ENCODE measurements at places on chromosomes 6 and 20.

DNA sequence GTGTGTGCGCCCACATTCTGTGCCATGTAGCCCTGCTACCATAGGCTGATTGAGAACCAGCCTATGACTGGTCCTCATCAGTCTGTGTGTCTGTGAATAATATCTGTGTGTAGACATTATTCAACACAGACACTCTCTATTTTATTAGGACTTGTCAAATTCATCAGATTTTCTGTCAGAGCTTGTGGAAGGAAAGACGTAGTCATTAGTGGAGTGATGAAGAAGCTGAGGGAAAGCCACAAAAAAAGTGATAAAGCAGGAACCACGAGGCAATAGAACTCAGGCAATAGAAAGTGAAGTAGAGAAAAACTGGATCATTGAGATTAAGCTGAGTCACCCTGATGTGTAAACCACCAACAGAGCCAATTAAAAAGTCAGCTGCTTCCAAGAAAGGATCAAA lies 122.2 kb upstream of the MARCKS start:
- DNase-seq: no peak

DNA sequence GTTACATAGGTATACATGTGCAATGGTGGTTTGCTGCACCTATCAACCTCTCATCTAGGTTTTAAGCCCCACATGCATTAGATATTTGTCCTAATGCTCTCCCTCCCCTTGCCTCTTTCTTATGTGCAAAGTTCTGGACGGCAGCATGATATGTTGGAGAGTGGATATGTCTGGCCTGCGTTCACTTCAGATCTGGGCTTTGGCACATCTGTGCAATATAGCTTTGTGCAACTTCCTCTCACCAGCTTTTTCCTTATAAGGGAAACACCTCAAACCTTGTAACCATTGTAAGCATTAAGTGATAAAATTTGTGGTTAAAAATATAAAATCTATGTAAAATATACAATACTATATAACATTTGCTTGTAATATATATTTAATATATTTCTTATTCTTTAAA lies 288.0 kb downstream of the PHACTR1 start:
- DNase-seq: no peak

DNA sequence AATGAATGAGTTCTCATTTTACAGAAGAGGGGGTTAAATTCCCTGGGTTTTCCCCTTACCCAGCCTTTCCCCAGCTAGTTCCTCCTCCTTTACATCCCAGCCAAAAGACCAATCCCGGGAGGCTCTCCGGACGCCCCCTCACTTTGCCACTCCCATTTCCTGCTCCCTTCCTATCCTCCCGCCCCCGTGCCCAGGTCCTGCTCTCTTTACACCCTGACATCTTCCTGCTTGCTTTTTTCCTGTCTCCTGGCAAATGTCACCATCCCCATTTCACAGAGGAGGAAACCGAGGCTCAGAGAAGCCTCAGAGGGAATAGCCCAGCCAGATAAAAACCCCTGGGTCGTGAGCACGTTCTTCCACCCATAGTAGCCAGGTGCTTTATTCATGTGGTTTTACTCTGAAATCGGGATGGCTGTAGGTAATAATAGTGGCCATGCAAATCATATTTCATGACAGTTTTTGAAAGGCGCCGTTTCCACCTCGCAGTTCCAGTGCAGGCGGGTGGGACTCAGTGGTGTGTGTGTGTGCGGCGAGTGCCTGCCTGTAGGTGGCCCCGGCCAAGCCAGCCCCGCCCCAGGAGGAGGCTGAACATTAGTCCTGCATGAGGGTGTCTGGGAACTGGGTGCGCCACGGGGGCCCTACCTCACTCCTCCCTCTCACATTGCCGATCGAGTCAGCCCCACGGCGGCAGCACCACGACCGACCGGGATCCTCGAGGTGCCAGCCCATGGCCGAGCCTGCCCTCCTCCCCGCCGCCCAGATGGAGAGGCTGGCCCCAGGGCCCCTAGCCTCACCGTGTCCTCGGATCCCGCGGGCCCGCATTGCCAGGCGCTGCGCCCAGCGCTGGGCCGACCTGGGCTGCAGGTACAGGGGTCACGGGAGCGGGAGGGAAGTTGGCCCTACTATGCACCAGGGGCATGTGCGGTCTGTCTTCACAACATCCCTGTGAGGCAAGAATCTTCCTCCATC lies at the start of gene ARHGAP40:
Gene ARHGAP40, plus strand, starts transcription at position 594 of the 969 bp plus-strand sequence.
- DNase-seq: no peak

DNA sequence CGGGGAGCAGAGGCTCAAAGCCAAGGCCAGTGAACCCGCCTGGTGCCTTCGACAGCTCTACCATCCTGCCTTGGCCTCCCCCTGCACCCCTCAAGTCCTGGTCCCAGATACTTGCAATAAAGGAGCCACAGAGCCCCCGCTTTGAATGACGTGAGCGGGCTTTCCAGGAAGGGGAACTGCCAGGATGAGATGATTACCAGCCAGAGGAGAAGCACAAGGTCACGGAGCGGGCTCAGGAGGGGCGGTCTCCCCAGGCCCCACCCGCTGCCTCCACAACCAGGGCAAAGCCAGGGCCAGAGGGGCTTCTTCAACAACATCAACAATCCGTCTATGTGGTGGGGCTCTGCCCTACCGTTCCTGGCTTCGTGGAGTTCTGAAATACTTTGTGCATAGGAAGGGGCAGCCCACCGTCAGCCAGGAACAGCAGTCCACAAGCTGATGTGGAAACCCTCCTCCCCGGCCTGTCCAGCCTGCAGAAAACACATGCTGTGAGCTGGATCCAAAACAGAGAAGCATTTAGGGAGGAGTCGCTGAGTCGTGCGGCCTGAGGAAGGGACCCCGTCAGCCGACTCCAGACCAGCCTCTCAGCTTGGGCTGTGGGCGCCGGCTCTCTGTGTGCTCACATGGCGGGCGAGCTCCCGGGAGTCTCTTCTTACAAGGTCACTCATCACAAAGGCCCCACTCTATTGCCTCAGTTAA lies 392.5 kb downstream of the CDH4 start:
- DNase-seq: no peak

DNA sequence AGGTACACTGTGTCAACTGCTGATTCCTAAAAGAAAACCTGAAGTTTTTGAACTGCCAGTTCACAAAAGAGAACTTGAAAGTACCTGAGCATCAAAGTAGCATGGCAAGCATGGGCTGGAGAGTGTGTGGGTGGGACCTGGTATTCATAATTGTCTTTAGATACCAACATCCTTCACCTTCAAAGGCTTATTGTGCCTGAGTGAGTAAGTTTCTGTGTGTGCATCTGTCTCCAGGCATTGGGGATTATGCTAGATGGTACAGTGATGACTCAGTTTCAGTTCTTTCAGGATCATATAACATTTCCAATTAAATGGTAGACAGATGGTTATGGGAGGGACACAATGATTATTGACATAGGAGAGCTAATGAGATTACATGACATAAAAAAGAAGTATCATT lies 238.5 kb downstream of the ZFAND3 start:
- DNase-seq: no peak

DNA sequence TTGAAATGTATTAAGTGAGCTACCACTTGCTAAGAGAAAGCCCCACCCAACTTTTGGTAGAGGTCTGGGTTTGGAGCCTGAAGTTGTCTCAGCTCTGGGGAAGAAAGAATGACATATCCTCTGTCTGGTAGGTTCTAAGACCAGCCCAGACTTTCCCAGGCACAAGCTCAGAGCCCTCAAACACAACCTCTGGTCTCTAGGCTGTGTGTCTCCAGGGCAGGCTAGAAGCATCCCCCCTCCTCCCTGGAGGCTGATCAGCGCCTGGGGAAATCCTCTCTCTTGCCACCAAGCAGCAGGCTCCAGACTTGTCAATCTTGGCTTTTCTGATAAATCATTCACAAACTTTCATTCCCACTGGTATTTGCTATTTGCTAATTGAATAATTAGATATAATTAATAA lies 226.5 kb upstream of the CST7 start:
- no peak for DNase-seq

DNA sequence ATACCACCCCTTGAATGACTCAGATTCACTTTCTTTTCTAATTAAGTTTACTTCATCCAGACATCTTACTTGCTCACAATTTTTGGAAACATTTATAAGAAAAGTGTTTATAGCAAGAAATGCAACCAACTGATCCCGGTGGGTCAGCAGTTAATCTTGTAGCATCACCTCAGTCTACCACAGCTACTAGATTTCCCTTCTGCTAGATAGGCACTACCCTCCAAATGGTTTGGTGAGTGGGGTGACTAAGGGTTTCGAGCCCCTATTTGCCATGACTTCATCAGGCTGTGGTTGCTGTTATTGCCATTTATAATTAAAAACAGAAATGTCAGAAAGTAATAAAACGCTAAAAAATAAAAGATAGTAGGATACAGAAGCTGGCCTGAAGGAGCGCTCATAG lies 930.1 kb upstream of the GJE1 start:
- no peak for DNase-seq

- no peak for DNase-seq
Observed at GRCh38 chr6:93104195-93104817, 315.1 kb downstream of the EPHA7 start.

DNA sequence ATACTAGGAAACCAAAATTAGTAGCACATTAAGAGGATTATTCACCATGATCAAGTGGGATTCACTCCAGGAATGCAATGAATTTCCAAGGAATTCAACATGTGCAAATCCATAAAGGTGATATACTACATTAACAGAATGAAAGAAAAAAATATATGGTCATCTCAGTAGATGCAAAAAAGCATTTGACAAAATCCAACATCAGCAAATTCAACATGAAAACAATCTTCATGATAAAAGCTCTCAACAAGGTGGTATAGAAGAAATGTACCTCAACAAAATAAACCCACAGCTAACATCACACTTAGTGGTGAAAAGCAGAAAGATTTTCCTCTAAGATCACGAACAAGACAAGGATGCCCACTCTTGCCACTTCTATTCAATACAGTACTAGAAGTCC lies 74.4 kb upstream of the PDE10A start:
- no peak for DNase-seq

GRCh38 chr6:4274382-4275082 lies 139.2 kb upstream of the ECI2 start:
- no peak for DNase-seq

- DNase-seq: no peak
Observed at GRCh38 chr20:2773812-2774211, 26.6 kb downstream of the CPXM1 start.

DNA sequence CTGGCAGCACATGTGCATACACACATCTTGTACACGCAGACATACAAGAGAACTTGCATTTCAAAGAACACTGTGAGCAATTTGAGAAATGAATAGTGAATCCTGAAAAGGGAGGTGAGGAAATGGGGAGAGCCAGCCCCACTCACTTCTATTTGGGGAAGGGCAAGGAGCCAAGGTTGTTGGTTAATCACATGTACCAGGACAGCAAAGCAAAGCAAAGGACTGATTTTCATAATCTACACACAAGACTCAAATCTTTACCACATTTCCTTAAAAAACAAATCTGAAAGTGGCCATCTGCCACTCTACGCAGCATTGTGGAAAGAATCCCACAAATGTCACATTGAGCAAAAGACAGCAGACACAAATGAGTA lies 35.0 kb upstream of the KIF16B start:
- DNase-seq: no peak

DNA sequence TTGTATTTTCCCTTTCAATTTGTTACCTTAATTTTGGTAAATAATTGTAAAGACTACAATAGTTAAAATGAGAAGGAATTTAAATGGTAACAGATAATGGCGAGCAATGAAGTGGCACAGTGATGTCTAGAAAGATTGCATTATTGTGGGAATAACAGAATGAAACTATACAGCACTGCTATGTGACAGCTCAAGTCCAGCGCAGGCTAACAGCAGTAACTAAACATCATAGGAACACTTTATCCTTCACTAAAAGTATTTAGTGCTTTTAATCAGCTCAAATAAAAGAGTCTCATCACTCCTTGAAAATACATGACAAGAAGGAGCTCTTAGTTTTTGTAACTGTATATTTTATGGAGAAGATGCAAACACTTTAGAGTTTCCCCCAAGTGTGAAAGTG lies 190.8 kb downstream of the TENT5A start:
- DNase-seq: no peak

DNA sequence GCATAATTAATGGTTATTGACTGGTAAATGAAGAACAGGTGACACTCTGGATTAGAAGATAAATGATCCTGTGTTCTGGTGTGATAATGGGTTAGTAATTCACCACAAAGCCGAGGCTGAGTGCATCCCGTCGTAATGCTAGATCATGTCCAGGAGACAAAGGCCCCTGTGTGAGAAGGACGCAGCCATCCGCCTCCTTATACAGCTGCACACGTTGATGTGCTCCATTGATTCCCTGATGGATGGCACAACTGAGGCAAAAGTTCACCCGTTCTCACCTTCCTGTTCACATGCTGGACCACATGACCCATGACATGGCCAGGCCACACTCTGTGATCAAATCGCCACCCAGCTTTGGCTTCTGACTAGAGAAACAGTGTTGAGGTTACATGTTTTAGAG lies 136.1 kb downstream of the FOXC1 start:
- no peak for DNase-seq

- no peak for DNase-seq
Observed at GRCh38 chr6:170376386-170377043, 70.0 kb downstream of the FAM120B start.

- peak; percentile 2 for DNase-seq
Observed at GRCh38 chr20:58140787-58141425, 87.5 kb downstream of the ANKRD60 start.

DNA sequence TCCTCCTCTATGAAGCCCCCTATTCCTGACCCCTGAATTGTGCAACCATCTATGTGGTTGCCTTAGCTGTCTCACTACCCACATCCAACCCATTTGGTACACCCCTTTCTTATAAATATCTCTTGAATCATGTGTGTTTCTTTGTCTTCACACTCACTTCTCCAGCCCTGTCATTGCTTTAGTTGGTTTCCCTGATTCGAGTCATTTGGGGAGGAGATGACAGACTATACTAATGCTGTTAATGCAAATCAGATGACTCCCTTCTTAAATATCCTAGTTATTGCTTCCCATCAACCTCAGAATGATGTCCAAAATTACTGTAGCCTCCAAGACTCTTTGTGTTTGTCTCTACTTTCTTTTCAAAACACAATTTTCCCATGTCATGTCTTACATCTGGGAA lies 23.0 kb downstream of the SLC35D3 start:
- DNase-seq: no peak

DNA sequence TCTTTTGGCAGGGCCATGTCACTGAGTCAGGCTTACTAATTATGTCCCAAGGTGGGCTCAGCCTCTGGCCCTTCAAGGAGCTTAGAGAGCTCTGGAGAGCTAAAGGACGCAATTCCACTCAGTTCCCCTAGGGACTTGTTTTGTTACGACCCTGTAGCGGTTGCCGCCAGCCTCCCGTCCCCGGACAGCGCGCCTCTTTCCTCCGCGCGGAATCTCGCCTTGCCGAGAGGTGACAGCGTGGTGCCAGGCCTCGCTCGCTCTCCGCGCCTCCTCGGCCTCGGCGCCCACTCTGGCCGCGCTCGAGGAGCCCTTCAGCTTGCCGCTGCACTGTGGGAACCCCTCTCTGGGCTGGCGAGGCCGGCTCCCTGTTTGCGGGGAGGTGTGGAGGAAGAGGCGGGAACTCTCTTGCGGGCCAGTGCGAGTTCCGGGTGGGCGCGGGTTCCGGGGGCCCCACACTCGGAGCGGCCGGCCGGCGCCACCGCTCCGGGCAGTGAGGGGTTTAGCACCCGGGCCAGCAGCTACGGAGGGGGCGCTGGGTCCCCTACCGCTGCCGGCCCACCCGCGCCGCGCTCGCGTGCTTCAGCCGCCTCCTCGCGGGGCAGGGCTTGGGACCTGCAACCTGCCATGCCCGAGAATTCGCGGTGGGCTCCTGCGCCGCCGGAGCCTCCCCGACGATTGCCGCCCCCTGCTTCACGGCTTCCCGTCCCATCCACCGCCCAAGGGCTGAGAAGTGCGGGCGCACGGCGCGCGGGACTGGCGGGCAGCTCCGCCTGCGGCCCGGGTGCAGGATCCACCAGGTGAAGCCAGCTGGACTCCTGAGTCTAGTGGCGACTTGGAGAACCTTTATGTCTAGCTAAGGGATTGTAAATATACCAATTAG lies 9.9 kb upstream of the ZNF311 start:
- no peak for DNase-seq
